Osteocyte (in vitro differentiated cells): ENCODE measurements at places on chromosomes 12 and 14.

- H3K27me3 ChIP-seq = peaks cover 9% of the 10 kb centered on the region
- H3K36me3 ChIP-seq = no peaks in the 10 kb centered on the region
- H3K4me3 ChIP-seq = no peak overlapping the region
- H3K4me1 ChIP-seq = peaks cover 9% of the 10 kb centered on the region
Measured at GRCh38 chr14:55758796-55759195, 178.8 kb downstream of the KTN1 start.

DNA sequence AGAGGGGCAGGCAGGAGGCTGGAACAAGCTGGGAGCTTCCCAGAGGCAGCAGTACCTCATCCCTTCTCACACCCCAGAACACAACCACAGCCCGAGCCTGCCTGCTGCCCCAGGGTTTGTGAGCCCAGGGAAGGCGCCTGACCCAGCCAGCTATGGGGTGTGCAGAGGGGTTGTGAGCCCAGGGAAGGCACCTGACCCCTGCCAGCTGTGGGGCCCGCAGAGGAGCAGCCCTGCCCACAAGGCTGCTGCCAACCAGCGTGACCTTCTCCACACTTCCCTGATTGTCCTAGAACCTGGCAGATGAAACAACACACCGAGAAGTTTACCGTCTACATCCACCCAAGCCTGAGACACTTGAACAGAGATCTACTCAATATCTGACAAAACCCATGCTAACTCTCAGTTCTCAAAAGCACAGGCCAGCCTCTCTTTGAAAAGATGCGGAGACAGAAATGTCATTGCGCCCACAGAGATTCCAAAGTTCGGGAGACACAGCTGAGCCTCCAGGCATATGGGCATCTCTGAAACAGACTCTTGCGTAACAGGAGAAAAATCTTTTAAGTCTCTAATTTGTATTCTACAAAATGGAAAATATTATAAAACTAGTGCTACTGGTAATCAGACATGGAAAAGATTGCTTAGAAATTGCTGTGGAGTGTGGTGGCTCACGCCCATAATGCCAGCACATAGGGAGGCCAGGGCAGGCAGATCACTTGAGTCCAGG, 47.3 kb downstream of the SFSWAP start:
- peaks cover 3% of the 10 kb centered on the region for H3K4me1 ChIP-seq
- H3K36me3 ChIP-seq = peaks cover 66% of the 10 kb centered on the region
- H3K27me3 ChIP-seq = no peaks in the 10 kb centered on the region
- DNase-seq = no peak
- H3K27ac ChIP-seq = peak overlapping the region; percentile 31

GRCh38 chr12:128245121-128245520, 21.8 kb upstream of the TMEM132C start:
- no peak overlapping the region for H3K27ac ChIP-seq
- no peak for DNase-seq
- H3K4me1 ChIP-seq = no peaks in the 10 kb centered on the region
- H3K4me3 ChIP-seq = no peak overlapping the region

- H3K4me3 ChIP-seq = no peak overlapping the region
- no peak for DNase-seq
- no peaks in the 10 kb centered on the region for H3K4me1 ChIP-seq
- H3K27ac ChIP-seq = no peak overlapping the region
- H3K36me3 ChIP-seq = peaks cover 35% of the 10 kb centered on the region
- no peaks in the 10 kb centered on the region for H3K27me3 ChIP-seq
Measured at GRCh38 chr12:111664499-111664898, 21.3 kb downstream of the BRAP start.

- no peak for DNase-seq
- no peak overlapping the region for H3K4me3 ChIP-seq
- H3K36me3 ChIP-seq = no peaks in the 10 kb centered on the region
- H3K27me3 ChIP-seq = no peaks in the 10 kb centered on the region
- no peaks in the 10 kb centered on the region for H3K4me1 ChIP-seq
Measured at GRCh38 chr12:107400686-107401447, 284.7 kb upstream of the PWP1 start.

- no peaks in the 10 kb centered on the region for H3K27me3 ChIP-seq
- peak overlapping the region; percentile 14 for H3K4me3 ChIP-seq
- H3K36me3 ChIP-seq = peaks cover 6% of the 10 kb centered on the region
Measured at GRCh38 chr12:12398026-12398859, 41.4 kb downstream of the BORCS5 start.

DNA sequence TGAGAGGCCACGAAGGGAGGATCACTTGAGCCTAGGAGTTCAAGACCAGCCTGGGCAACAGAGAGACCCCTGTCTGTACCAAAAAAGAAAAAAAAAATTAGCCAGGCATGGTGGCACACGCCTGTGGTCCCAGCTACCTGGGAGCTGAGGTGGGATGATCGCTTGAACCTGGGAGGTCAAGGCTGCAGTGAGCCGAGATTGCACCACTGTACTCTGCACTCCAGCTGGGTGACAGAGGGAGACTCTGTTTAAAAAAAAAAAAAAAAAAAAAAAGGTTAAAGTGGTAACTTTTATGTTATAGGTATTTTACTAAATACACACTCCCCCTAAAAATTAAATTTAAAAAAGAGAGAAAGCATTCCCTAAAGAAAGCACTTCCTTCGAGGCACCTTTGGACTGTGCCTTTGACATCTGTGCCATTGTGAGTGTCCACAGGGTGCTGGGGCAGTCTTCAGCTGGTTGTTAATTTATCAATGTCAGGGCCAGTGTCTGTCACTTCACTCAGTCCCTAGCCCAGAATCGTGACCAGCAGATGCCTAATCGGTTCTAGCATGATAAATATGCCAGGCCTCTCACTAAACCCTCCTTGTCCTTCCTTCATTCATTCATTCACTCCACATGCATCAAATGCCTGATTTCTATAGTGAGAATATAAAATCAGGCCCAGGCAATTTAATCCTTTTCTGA, 63.1 kb downstream of the B4GALNT3 start:
- no peaks in the 10 kb centered on the region for H3K4me1 ChIP-seq
- no peak overlapping the region for H3K27ac ChIP-seq
- H3K36me3 ChIP-seq = no peaks in the 10 kb centered on the region
- DNase-seq = no peak
